NT2/D1 (cell line): ENCODE measurements at places on chromosomes 6 and 20.

DNA sequence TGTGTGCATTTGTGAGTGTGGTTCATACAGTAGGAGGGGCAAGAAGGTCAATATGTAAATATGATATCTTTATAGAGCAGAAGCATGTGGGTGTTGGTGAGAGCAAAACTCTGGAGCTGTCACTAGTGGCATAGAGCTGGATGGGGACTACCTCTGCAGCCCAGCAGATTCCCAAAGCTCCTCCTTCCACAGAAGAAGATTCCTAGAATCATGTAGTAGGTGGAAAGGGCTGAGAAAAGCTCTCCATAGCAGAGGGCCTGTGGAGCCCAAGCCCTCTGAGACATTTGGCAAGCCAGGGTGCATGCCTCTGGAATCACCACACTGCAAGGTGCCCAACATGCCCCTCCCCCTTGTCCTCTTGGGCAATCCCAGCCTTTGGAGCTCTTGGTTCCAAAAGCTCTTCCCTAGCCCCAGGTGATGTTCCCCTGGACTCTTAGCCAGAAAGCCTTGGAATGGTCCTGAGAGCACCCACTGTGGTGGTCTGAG is 233.2 kb downstream of the LRFN2 start:
- no peak for DNase-seq

DNA sequence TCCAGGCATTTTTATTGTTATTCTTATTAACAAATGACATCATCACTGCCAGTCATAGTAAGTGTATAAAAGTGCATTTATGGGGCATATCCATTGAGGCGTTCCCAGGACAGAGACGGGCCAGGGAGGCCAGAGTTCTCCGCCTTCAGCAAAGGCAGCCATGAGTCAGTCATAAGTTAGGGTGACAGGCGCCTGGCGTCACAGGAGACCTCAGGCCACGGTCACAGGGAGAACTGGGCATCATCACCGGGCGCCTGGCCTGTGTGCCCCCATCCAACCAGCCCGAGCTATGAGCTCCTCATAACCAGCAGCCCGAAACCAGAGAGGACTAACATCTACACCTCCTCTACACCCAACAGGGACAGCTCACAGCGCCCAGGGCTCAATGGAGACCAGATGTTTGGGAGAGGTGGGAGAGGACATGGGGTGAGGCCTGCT is 259.2 kb downstream of the DLL1 start:
- DNase-seq = no peak

GRCh38 chr20:45344168-45344860 is 3.9 kb downstream of the SDC4 start:
- DNase-seq = no peak

DNA sequence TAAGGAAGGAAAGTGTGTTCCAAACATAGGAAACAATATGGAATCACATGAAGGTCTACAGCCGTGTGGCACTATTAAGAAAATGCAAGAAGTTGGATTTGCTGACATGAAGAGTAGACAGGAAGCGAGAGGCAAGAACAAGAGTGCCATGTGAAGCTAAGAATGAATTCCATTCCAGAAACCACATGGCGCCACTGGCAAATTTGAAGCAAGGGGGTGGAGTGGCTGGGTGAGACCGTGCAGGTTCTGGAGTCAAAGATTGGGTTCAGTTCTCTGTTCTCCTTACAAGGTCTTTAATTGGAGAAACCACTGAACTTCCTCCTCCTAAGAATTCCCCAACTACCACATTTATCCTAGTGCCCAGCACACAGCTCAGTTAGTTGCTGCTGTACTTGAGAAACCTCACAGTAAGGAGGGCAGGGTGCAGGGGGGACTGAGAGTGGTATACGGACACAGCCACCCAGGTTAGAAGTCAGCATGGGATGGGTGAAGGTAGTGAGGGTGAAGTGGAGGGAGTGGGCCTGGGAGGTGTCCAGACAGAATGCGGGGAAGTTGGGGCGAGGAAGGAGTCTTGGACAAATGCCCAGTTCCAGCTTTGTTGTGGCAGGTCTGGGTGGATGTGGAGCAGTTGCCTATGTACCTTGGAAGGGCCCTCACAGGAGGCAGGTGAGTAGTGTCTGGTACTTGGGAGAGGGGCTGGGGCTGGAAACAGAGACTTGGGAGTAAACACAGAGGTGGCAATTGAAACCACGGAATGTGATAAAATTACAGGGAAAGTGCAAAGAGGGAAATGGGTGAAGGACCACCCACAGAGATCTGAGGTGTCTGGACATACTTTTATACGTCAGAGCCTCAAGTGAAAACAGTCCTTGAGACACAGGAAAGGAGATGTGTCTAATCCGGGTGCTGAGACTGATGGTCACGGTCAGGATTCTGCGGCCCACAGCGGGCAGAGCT is 14.3 kb downstream of the LYRM4 start:
- no peak for DNase-seq

GRCh38 chr20:3071610-3072529 is at the start of gene OXT:
TSS of gene OXT (plus strand) at chr20:3071620. CDS start at chr20:3071656, 36 bp downstream.
- no peak for DNase-seq

DNA sequence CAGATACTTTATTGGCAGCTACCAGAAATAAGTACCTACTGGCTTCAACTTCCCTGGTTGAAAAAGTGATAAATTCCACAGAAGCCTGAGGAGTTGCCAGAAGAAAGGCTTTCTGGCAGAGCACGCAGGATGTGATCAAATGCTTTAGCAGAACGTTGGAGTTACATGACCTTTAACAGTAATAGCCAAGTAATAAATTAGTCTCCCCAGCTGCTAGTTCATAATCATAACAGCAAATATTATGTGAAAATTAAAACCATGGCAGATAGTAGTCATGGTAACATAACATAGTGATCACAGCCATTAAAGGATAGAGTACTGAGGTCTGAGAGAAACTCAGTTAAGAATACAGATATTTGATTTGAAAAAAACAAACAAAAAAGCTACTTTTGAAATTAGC is 567.7 kb downstream of the ADGRB3 start:
- no peak for DNase-seq

DNA sequence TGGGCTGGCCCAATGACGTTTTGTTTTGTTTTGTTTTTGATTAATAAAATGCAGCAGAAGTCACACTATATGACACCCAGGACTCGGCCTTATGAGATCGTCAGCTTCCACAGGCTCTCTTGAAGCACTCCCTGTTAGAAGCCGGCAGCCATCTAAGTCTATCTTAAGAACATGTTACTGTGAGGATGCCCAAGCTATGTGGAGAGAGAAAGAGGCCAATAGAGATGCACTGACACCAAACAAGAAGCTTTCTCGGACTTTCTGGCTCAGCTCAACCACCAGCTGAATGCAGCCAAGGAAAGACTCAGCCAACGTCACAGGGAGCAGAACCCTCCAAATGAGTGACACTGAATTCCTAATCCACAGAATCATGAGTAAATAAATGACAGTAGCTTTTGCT is 14.0 kb downstream of the SGK1 start:
- no peak for DNase-seq

GRCh38 chr6:29947077-29947980 is 5.0 kb downstream of the HLA-A start:
- no peak for DNase-seq

DNA sequence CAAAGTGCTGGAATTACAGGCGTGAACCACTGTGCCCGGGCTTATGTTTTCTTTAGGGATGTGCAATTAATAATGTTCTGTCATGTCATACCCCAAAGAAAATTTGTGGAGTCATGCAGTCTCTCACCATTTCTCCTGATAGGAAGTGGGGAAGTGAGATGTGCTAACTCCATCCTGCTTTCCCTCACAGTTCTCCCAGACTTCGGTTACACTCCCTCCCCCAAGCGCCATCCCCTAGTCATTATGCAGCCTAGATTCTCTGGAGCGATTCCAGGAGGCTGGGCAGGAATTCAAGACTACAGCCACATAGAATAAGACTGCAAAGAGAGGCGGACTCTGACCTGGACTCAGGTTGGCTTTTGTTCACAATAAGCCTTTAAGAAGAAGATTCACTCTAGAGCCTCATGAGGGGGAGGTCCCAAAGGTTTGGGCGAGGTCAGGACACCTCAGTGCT is 271.4 kb downstream of the ALDH8A1 start:
- no peak for DNase-seq

- no peak for DNase-seq
Observed at GRCh38 chr20:8527998-8528723, 396.1 kb downstream of the PLCB1 start.

- no peak for DNase-seq
Observed at GRCh38 chr6:115733426-115733825, 327.3 kb downstream of the FRK start.

DNA sequence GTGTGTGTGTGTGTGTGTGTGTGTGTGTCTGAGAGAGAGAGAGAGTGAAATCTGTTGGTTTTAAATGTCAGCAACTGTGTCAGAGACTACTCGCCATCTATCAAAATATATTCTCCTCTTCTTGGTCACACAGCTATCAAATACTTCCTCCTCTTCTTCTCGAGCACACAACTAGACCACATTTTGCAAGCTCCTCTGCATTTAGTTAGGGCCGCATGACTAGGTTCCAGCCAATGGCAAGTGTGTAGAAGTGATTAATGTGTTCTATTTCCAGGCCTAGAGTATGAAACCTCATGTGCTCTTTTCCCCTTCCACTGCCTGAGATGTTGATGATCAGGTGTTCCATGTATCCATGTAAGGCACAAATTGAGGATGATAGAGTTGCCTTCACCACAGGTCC is 278.5 kb upstream of the MARCKS start:
- DNase-seq = no peak

GRCh38 chr20:38073307-38074071 is 39.9 kb downstream of the RPRD1B start:
- DNase-seq = peak; percentile 57

- DNase-seq = no peak
Observed at GRCh38 chr20:9616455-9616805, 102.0 kb downstream of the LAMP5 start.

DNA sequence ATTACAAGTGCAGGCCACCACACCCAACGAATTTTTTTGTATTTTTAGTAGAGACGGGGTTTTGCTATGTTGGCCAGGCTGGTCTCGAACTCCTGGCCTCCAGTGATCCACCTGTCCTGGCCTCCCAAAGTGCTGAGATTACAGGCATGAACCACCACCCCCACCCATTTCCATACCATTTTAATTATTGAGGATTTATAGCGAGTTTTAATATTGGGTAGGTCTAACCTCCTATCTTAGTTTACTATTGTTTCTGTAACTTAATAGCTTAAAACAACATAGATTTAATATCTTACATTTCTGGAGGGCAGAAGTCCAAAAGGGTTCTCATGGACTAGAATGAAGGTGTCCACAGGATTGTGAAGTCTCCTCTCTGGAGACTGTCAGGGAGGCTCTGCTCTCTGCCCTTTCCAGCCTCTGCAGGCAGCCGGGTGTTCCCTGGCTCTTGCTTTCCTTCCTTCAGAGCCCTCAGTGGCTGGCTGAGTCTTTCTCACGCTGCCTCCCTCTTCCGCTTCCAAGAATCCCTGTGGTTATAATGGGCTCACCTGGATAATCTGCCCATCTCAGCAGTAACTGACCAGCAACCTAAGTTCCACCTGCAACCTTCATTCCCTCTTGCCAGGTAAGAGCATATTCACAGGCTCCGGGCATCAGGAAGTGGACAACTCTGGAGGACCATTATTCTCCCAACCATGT is 18.6 kb upstream of the BCAS4 start:
- no peak for DNase-seq

DNA sequence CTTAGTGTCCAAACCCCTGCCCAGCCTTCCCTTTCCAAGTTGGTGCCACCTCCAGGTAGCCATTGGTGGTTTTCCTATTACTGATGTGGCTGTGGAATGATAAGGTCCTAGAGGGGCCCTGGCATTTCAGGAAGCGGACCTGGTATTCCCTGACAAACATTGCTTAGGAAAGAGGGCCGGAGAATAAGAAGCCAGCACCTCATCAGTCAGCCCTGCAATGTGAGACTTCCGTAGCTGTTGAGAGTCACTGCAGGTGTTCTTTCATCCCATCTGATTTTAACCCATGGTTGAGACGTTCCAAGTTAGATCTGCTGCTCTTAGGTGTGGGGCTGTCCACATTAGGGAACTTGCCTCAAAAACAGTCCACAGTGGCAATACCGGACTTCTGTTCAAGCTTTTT is 14.8 kb upstream of the NPEPL1 start:
- no peak for DNase-seq

GRCh38 chr6:136508725-136509392 is 41.4 kb downstream of the MAP7 start:
- DNase-seq = no peak

GRCh38 chr6:110874880-110875547 is 429 bp downstream of the AMD1 start:
- no peak for DNase-seq
